ENCODE measurements at places on chromosomes 1 and 21.

GRCh38 chr21:38300141-38300578, 43.4 kb downstream of the KCNJ15 start:
- DNase-seq = no peak

- no peak for DNase-seq
Observed at GRCh38 chr1:81381881-81382280, 418.9 kb upstream of the ADGRL2 start.

DNA sequence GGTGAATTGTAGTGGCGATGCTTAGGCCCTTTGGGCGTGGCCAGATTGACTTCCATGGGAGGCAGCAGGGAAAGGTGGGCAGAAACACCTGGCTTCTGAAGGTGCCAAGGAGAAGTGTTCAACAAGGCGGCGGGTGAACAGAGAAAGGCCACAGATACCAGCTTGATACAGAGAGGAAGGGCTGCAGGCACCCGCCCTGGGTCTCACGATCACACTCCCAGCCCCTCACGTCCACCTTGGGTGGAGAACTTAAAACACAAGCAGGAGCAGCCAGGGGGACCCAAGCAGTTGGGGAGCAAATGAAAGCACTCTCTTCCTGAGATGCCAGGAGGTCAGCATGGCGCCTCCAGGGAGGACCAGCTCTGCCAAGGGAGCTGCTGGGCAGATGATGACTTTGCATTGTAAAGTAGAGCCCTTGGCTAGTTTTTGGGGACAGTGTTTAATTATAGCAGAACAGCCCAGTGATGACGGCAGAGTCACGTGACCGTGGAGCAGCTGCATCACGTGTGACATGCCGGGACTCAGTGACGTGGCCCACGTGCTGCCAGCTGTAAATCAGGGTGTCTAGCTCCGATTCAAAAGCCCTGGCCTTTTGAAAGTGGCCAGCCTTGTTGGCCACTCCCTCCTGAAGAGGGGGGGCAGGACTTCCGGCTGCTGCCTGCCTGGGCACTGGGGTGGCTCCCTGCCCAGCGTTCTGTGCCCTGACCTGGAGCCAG, 19.0 kb downstream of the SLC37A1 start:
- DNase-seq = no peak

- DNase-seq = no peak
Observed at GRCh38 chr1:26038477-26038876, 7.4 kb downstream of the SLC30A2 start.

DNA sequence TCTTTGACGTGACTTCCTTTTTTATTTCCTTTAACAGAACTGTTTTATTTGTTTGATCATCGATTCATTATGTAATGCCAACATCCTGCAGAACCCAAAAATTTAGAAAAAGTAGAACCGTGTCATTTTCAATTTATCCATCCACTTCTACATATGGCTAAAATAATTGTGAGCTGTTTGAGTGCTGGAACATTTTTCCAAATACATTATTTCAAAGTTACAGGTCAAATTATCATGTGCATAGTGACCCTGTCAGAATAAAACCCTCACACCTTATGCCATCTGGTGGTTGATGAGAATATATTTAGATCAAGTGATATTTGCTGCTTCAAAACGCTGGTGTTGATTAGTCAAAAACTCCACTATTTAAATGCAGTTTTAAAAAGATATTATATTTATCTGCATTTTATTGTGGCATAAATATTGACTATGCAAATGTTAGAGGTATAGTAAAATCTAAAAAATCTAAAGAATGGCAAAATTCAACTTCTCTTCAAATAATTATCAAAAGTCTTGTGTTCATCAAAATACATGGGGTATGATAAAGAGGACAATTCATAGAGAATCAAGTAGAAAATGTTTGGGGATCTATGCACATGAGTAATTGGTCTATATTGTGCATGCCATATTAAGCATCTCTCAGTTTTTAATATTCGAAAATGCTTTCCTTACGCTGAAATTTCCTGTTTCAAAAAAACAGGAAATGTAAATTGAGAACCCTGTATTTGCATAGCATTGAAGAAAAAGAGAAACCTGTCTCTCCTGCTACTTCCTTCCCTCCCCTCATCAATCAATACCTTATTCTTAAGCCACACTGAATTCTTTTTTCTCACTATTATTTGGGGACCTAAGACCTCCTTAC, 39.7 kb downstream of the UBE2U start:
- DNase-seq = no peak
